Stimulated activated CD8-positive, alpha-beta memory T cell treated with anti-CD3 and anti-CD28 coated beads, Interleukin-7, amount 100 ng/mL, for 1 hour (primary cell): ENCODE measurements at places on chromosomes 7 and 10.

- no peak for DNase-seq
Measured at GRCh38 chr10:80203835-80204676, 1.3 kb downstream of the ANXA11 start.

DNA sequence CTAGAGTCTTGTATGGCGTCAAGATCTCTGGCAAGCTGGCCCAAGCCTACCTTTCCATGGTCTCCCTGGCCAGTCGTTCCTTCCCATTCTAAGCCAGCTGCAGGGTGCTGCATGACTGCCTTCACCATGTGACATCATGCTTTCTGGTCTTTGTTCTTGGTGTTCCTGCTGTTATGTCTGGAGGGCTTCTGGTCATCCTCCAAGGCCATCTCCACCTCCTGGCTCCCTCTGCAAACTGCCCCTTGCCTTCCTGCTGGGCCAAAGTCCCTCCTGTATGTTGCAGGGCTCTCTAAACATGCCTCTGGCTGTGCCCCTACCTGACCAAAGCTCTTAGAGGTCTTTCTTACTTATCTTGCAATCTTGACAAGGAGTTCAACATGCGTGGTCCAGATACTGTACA, 44.4 kb upstream of the SHH start:
- DNase-seq: no peak

DNA sequence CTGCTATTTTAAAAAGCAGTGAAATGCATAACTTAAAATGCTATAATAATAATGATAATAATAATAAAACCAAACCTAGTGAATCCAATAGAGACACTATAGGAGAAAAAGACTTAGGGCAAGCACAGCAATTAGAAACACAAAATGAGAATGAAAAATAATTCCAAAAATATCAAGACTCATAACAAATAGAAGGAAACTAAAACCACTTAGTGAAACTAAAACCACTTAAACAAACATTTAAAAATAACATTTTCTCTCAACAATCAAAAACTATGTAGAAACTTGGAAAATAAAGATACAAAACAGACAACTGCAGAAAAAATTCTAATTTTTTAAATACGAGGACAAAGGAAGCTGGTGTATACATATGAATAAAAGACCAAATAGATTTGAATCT, 655.2 kb upstream of the NRG3 start:
- no peak for DNase-seq

DNA sequence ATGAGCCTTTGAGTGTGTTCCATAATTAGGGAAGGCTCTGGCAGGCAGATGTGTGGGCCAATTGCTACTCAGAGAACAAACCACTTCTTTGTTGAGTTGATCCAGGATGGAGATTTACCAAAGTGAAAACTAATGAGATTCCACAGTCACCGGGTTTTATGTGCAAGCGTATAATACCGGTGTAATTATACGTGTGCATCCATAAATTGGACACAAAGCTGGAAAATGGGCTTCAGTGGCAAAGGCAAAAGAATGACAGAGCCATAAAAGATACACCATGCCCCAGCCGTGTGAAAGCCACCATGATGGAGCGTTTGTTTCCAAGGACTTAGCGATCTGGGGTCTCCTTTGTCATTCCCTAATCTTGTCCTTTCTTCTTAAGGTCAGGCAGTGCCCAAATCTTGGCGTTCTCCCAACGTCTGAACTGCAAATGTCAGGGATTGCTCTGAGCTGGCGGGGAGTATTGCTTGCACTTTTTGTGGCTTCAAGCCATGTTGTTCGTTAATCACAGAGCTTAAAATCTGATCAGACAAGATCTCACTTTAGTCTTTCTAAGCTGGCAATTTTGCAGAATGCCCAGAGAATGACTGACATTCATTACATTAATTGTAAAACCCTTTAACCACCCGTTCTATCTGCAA, 70.1 kb downstream of the NPTX2 start:
- no peak for DNase-seq

GRCh38 chr10:69774596-69774995, 27.1 kb upstream of the COL13A1 start:
- no peak for DNase-seq

GRCh38 chr7:30925117-30925516, 13.5 kb downstream of the AQP1 start:
- DNase-seq: no peak

- no peak for DNase-seq
Measured at GRCh38 chr7:68434857-68435256, 1163.4 kb upstream of the AUTS2 start.

DNA sequence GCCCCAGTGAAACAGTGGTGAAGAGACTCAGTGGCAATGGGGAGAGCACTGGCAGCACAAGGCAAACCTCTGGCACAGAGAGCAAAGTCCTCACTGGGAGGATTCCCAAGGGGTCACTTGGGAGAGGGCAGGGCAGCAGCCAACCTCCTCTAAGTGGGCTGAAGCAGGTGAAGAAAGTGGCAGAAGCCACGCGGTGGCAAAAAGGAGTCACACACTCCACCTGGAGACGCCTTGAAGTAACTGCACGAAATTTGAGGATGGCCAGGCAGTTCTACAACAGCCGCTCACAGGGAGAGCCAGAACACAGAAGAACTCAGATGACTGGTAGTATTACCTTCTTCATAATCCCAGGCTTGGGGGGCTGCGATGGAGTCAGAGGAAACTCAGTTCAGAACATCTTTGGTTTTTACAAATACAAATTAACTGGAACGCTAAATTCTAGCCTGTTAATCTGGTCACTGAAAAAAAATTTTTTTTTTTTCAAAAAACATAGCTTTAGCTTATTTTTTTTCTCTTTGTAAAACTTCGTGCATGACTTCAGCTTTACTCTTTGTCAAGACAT, 574 bp upstream of the IL6 start:
- no peak for DNase-seq

DNA sequence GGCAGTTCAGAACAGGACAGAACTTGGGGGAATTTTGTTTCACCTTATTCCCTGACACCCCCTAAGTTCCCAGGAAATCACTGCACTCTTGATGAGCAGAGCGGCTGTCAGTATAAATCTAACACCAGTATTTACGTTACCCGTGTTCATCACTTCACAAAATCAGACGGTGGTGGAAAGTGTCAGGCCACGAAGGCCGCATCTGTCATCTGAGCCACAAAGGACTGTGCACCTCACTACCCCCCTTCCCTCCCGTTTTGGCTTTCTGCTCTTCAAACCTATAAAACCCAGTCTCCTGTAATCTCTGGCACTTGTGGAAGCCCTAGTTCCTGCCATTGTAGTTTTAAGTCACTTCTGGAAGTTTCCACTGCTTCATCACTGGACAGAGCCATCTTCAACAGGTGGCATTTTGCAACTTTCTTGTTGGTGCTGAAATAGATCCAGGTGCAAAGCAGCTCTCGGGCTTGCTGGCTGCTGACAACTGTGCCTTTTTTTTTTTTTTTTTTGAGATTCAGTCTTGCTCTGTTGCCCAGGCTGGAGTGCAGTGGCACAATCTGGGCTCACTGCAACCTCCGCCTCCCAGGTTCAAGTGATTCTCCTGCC, 9.5 kb downstream of the ZFAND2A start:
- no peak for DNase-seq

GRCh38 chr7:30548845-30549244, 44.2 kb upstream of the GGCT start:
- DNase-seq: no peak
